ENCODE measurements at places on chromosomes 5 and 9. TPM values are rescaled to one million over a fixed set of nuclear protein-coding genes. Genes with fewer than 3 reads are reported as not detected.

Gene TTLL11
- 4.2 TPM for total RNA-seq

Gene KCTD16
- 0.01 TPM for total RNA-seq

Gene SLC4A9
- 0.02 TPM for total RNA-seq

Gene PRDM9
- 0.02 TPM for total RNA-seq

Gene GNG10
- total RNA-seq = 67.7 TPM

Gene FOXD4
- 0.13 TPM for total RNA-seq

Gene PCDHGB1
- 1.9 TPM for total RNA-seq

Gene HBEGF
- total RNA-seq = 6.5 TPM

Gene ZNF169
- total RNA-seq = 1.6 TPM

Gene CFAP77
- 0.15 TPM for total RNA-seq

Gene NNT
- total RNA-seq = 10.4 TPM

Gene ZMAT2
- 81.1 TPM for total RNA-seq

Gene APBA1
- total RNA-seq = 0.28 TPM

Gene MELK
- 68.7 TPM for total RNA-seq

Gene RALGPS1
- total RNA-seq = 1.6 TPM

Gene CCDC171
- total RNA-seq = 0.31 TPM

Gene KCNMB1
- not detected for total RNA-seq

Gene AFF4
- 23.3 TPM for total RNA-seq

Gene INSL6
- total RNA-seq = not detected

Gene IRX1
- total RNA-seq = not detected

Gene CNTFR
- total RNA-seq = 0.06 TPM

Gene ELL2
- total RNA-seq = 36.0 TPM

Gene ZBED3
- 4.1 TPM for total RNA-seq

Gene PDE8B
- 2.0 TPM for total RNA-seq

Gene RELL2
- 5.2 TPM for total RNA-seq

Gene SGCD
- 4.8 TPM for total RNA-seq

Gene PIGO
- total RNA-seq = 52.7 TPM

Gene SLC6A3
- 1.3 TPM for total RNA-seq

Gene PCA3
- total RNA-seq = not detected

Gene ANXA1
- 1,167 TPM for total RNA-seq

Gene MYMK
- not detected for total RNA-seq

Gene SOHLH1
- 0.05 TPM for total RNA-seq

Gene SLC6A19
- total RNA-seq = 0.62 TPM

Gene PKN3
- 16.8 TPM for total RNA-seq

Gene ZDHHC11B
- 1.5 TPM for total RNA-seq

Gene ADCY2
- not detected for total RNA-seq

Gene IL4
- total RNA-seq = not detected

Gene PTGER4
- 7.5 TPM for total RNA-seq

Gene REEP2
- 5.8 TPM for total RNA-seq

Gene SHISAL2B
- total RNA-seq = not detected

Gene TRMO
- total RNA-seq = 10.8 TPM

Gene TICAM2
- total RNA-seq = 1.3 TPM

Gene CCDC192
- not detected for total RNA-seq

Gene GFI1B
- total RNA-seq = 0.09 TPM

Gene IL9
- total RNA-seq = not detected

Gene NR5A1
- 0.17 TPM for total RNA-seq
